ENCODE measurements at places on chromosomes 2 and 18. TPM values are rescaled to one million over a fixed set of nuclear protein-coding genes. Genes with fewer than 3 reads are reported as not detected.

- DNase-seq: peak; percentile 81
Measured at GRCh38 chr2:9422321-9423099, 818 bp downstream of the ITGB1BP1 start.

Gene MAP3K19
- not detected for total RNA-seq

GRCh38 chr2:143209570-143210445 lies 80.6 kb downstream of the ARHGAP15 start:
- no peak for DNase-seq

Gene SOWAHC
- 3.5 TPM for total RNA-seq

- no peak for DNase-seq
Measured at GRCh38 chr18:41323044-41323443, 632.0 kb upstream of the PIK3C3 start.

Gene SLC5A7
- total RNA-seq: 0.17 TPM

All from right cardiac atrium (tissue), 5 donors.